ENCODE measurements at places on chromosomes 5 and 9. TPM values are rescaled to one million over a fixed set of nuclear protein-coding genes. Genes with fewer than 3 reads are reported as not detected.

The OBP2B gene
- total RNA-seq: not detected

The MLANA gene
- total RNA-seq: not detected

The ENTPD2 gene
- total RNA-seq: 0.63 TPM

The EQTN gene
- total RNA-seq: 8.1 TPM

The HDAC3 gene
- total RNA-seq: 81.7 TPM

The SLC23A1 gene
- total RNA-seq: not detected

The PRXL2C gene
- total RNA-seq: 3.1 TPM

The MARCHF3 gene
- 14.4 TPM for total RNA-seq

The SCGB3A2 gene
- total RNA-seq: not detected
